ENCODE measurements at places on chromosomes 11 and 22. TPM values are rescaled to one million over a fixed set of nuclear protein-coding genes. Genes with fewer than 3 reads are reported as not detected.

- DNase-seq, result no peak
Measured at GRCh38 chr11:15705891-15706290, 591.2 kb downstream of the INSC start.

The C1QTNF5 gene
- not detected for total RNA-seq

The C2CD2L gene
- 58.4 TPM for total RNA-seq

DNA sequence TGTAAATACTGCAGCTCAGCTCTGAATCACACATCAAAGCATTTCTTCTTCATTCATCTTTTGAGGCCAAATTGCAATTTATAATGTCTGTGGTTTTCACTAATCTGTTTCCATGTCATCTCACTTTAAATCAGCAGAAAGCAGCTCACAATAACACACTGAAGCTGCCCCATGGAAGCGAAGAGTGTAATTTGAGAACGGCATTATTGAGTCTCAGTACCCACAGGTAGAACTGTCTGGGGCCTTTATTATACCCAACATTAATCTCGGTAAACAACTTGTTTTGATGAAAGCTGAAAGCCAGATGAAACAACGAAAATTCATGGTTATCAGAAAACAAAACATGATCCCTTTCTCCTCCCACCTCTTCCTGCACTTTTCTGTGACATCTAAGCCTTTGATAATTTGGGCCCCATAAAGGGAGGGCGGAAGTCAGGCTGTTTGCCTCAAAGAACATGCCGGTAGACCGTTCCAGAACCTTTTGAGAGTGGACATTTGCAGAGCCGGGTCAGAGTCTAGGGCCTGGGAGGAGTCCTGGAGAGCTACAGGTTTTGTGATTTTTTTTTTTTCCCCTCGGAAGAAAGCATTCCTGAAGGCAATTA is 68.2 kb upstream of the SESN3 start:
- DNase-seq, result no peak

The FERMT3 gene
- 249 TPM for total RNA-seq

The P4HA3 gene
- not detected for total RNA-seq

- no peak for DNase-seq
Measured at GRCh38 chr11:2002807-2003206, 5.2 kb upstream of the H19 start.

GRCh38 chr11:63032457-63032856 is 16.8 kb upstream of the SLC22A8 start:
- no peak for DNase-seq

DNA sequence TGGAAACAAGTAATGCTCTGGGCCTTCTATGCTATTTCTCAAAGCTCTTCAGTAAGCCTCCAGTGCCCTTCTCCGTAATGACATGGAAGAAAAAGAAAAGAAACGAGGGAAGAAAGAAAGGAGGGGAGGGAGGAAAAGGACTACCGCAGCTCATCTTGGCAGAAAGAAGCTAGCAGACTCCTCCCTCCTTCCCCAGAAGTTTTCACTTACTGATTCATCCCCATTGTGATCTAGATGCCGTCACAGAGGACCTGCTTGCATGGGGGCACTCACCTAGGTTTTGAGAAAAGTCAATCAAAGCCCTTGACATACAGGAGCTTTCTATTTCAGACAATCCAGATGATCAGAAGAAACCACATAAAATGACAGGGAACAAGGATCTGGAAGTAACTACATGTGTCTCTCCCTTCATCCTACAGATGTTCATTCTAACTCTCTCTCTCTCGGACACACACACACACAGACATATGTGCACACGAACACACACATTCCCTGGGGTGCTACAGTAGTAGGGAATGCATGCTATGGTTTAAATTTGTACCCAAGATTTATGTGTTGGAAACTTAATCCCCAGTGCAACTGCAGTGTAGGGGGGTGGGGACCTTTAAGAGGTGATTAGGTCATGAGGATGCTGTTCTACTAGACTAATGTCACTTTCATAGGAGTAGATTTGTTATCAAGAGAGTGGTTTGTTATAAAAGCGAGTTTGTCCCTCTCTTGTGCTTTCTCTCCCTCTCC is 37.6 kb upstream of the RCN1 start:
- no peak for DNase-seq

GRCh38 chr22:17084554-17085276 is at the start of gene IL17RA:
Gene IL17RA, plus strand, starts transcription at chr22:17085000. Its CDS starts 92 bp downstream, at chr22:17085092.
- peak; percentile 97 for DNase-seq

- no peak for DNase-seq
Measured at GRCh38 chr11:134760299-134760698, 348.3 kb upstream of the B3GAT1 start.

- peak; percentile 94 for DNase-seq
Measured at GRCh38 chr11:61695917-61696316, 15.7 kb downstream of the DAGLA start.

DNA sequence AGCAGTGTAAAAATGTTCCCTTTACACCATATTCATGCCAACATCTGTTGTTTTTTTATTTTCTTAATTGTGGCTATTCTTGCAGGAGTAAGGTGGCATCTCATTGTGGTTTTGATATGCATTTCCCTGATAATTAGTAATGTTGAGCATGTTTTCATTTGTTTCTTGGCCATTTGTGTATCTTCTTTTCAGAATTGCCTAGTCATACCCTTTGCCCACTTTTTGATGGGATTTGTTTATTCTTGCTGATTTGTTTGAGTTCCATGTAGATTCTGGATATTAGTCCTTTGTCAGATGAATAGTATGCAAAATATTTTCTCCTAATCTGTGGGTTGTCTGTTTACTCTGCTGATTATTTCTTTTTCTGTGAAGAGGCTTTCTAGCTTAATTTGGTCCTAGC is 98.9 kb upstream of the SERPIND1 start:
- no peak for DNase-seq

GRCh38 chr11:34223021-34223813 is 117.8 kb downstream of the NAT10 start:
- no peak for DNase-seq

The SMIM35 gene
- not detected for total RNA-seq

DNA sequence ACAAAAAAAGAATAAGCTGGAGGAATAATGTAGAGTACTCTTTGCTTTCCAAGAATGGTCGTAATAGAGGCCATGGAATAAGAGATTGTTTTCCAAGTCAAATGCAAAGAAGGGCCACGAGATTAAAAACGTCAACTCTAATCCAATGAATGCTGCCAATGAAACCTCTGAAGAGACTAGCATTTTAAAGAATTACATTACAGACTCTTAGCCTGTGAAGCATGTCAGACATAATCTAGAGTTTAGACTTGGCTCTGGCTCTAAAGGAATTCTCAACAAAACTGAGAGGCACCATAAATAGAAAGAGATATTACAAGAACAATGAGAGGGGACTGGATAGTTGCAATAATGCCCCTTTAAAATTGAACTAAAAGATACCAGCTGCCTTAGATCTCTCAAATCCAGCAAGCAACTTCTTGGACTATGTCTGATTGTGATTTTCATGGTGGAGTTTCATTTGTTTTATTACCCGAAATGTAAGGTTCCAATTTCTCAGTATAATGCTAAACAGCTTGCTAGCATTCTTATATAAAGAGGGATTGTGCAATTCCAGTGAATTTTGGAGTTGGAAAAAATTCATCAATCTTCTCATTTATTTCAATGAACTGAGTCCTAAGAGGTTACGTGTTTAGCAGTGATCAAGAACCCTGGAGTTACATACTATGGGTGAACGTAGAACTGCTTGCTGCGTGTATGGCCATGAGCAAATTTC is 5.6 kb downstream of the ETS1 start:
- DNase-seq, result no peak

- peak; percentile 64 for DNase-seq
Measured at GRCh38 chr11:35714882-35715627, 52.5 kb downstream of the TRIM44 start.

The VWA5A gene
- total RNA-seq, result 12.5 TPM

The GRAP2 gene
- 13.2 TPM for total RNA-seq

The SCGB1D2 gene
- total RNA-seq, result not detected

The CDC42BPG gene
- 1.9 TPM for total RNA-seq

The BBOX1 gene
- not detected for total RNA-seq

- no peak for DNase-seq
Measured at GRCh38 chr11:105610871-105611571, 1.1 kb downstream of the GRIA4 start.

The OR52E8 gene
- not detected for total RNA-seq

DNA sequence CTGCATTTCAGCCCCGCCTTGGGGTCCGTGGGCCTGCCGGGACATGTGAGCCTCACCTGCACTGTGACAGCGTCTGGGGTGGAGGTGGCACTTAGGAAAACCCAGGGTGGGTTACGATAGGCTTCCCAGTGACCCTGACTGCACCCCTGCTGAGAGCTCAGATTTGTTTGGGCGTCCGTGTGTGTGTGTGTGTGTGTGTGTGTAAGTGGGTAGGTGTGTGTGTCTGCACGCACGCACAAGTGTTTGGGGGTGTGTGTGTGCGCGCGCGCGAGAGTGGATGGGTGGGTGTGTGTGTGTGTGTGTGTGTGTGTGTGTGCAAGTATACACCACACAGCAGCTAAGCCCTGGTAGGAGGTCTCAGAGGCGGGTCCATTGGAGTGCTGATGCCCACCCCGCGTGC is 12.1 kb upstream of the ARHGAP8 start:
- DNase-seq, result no peak

DNA sequence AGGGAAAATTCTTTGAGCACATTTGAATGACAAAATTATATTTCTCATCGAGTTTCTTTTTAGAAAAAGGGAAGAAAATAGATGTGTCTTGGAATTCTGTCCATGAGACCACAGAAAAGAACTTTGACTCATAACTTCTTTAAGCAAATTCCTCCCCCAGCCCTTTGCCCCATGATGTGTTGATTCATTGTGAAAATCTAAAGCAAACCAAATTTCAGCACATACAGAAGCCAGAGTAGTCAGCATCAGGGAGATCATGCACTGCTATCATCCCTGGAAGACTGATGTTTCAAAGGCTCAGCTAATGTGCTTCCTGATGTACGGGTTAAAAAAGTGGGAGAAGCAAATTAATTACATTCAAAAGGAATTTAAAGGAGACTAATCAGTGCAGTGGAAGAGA is 159.7 kb downstream of the FAT3 start:
- no peak for DNase-seq

DNA sequence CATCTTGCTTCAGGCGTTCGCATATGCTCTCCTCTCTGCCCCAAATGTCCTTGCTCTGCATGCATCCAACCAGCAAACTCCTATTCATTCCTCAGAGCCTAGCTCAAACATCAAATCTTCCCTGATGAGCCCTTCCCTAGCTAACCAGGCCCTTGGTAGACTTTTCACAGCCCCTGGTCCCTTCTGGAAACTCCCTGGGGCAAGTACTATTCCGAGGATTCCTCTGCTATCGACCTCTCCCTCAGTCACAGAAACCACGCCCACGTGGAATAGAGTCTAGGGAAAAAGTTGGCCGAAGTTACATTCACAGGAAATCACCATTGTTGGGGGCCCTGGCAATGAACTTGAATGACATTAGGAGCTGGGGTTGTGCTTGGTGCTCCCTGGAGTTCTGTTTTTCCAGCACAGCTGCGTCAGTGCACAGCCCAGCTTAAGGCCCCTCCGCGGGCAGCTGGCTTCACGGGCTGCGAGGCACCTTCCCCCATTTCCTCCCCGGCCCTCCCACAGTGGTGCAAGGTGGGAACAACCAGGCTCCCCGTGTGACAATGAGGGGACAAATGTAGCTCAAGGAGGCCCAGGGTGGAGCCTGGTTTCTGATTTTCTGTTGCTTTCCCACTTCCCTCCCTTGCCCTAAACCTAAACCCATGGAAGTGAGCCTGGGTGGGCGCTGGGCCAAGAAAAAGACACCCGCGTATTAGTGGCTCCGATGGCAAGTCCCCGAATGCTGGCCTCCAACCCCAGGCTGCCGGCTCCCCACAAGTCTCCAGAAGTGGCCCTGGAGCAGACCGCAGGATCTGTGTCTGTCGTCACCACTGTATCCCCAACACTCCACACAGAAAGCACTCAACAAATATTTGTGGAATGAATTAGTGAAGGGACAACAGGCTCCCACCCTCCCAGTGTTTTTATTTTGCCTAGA is 4.3 kb upstream of the ATP5MGL start:
- no peak for DNase-seq
